ENCODE measurements at places on chromosomes 4 and X.

DNA sequence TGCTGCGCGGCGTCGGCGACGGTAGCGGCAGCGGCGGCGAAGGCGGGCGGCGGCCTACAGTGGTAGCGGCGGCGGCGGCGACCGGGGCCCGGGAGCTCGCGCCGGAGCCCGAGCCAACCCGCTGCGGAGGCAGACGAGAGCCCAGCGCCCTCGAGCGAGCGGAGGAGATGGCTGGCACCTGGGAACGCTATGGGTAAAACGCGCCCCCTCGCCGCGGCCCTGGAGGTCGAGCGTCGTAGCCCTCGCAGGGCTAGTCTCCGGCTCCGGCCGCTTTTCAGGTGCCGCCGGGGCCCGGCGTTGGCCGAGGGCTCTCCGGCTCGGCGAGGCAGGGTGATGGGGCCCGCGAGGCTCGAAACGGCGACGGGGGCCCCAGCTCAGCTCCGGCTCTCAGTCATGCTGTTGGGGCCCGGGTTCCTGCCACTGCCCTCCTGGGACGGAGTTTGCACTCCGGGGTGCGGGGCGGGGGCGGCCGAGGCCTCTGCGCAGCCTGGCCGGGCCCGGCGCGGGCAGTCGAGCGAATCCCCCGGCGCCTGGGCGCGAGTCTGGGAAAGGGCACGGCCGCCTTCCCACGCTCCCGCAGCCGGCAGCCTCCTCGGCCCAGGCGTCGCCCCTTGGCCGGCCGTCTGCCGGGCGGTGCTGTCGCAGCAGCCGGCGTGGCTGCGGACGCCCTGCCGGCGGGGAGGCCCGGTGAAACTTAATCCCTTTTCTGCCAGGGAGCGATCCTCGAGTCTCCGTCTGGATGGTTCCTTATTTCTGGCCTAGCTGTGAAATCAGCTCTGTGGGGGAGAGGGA, 768 bp downstream of the MID2 start:
- DNase-seq, result peak; percentile 38

DNA sequence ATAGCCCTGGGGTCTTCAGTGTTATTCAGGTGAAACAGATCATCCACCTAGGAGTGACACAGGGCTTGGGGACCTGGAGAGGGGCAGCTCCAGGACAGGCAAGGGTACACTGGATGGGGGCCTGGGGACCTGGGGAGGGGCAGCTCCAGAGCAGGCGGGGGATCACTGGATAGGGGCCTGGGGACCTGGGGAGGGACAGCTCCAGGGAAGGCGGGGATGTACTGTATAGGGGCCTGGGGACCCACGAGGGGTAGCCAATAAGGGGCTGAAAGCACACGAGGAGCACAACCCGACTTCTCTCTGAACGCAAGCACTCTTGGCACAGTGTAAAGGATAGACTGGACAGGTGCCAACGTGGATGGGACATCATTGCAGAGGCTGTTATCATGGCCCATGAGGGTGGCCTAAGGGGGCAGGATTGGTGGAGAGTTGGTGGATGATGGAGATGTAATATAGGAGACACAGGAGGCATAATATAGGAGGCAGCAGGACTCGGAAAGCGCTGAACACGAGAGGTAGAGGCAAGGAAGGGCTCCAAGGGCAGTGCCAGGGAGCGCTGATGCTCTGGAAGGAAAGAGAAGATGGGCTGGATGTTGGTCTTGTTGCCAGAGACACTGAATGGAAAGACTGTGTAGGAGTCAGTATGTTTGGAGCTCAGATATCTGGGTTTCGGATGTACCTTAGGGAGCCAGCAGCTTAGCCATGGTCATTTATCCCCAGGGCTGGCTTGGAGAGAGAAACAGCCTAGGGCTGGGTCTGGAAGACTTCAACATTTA, 37.9 kb upstream of the FGFBP2 start:
- DNase-seq, result no peak

- no peak for DNase-seq
Measured at GRCh38 chr4:31190671-31191070, 470.5 kb downstream of the PCDH7 start.

DNA sequence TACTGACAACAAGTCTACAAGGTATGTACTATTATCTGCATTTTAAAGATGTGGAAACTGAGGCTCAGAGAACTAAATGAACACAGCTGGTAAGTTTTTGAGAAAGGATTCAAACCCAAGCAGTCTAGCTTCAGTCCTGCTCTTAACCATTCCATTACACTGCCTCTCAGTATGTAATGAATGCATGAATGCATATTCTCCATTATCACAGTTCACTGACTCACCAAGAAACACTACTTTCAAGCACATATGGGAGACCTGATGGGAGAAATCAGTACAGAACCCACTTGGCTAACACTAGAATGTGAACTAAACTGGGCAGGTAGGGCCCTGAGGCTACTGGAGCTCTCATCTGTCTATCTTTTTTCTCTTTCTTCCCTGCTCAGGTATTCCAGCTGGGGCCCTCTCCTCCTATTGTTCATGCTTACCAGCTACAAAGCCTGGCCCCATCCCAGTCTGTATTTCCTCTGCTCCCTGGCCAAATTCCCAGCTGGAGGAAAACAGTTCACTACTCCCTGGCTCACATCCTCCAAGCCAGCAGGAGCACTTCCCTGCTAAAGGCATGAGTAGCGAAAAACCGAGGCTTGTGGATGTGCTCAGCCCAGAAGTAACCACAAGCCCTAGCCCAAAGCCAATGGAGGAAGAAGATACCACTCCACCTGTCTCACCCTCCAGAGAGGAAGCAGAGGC, 178.2 kb upstream of the ARHGEF9 start:
- no peak for DNase-seq

DNA sequence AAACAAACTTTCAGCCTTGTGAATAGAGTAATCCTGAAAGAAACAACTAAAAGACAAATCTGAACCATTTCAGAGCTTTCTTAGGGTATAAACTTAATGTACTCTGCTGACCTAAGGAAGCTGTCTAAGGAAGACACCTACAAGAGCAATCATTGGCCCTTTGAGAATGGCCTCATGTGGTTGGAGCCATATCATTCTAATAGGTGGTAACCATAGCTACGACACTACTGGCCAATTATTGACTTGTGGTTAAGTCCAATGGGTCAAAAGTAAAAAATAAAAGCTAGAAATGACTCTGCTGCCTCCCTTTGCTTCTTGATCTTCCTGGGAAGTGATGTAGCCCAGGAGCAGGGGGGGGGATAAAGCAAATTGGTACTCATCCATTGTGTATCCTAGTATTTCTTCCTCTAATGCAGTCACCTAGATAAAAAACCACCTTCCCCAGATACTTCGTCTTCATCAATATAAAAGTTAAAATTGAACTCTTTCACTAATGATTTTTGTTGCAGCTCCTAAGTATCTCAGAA, 547.0 kb downstream of the ARAP2 start:
- no peak for DNase-seq

- no peak for DNase-seq
Measured at GRCh38 chr4:87559090-87559837, 30.1 kb upstream of the SPARCL1 start.

GRCh38 chr4:87018753-87019152, 83.9 kb downstream of the AFF1 start:
- no peak for DNase-seq

DNA sequence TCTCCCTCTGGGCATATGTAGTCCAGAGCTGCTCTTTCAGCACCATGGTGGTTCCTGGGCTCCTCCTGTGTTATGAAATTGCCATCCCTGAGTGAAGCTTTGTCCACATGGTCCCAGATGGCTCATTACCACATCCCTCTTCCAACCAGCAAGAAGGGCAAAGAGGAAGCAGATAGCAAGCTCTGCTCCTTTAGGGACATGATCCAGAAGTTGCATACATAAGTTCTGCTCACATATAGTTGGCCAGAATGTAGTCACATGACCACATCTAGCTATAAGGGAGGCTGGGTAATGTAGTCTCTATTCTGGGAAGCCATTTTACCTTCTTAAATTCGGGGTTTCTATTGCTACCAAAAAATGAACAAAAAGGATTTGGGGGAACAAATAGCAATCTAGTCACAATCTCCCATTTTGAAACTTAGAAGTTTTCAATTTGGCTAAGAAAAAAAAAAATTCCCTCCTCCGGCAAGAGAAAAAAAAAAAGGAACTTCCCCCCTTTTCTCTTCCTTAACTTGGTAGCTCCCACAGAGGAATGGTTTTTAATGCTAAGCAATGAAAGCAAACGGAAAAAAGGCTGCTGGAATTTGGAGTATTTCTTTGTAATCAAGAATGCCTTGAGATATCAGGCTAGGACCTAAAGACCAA, 88.2 kb upstream of the USP9X start:
- no peak for DNase-seq

- peak; percentile 14 for DNase-seq
Measured at GRCh38 chr4:46329118-46329976, 60.6 kb downstream of the GABRA2 start.

DNA sequence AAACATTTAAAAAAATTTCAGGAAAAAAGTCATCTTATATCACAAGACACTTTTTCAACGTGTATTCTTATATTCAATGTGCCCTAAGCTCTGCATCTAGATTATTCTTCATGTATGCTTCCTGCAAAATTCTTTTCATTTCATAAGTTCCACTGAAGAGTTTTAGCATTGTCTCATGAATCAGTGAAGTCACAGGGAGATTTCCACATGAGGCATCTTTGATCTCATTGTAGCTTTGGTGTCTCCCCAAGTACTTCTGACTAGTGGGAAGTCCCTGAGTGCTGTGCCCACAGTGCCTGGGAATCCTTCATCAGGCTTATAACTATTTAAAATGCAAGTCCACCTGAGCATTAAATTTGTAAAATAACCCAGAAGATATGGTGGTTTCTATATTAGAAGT, 123.8 kb downstream of the MAD2L1 start:
- DNase-seq, result no peak

DNA sequence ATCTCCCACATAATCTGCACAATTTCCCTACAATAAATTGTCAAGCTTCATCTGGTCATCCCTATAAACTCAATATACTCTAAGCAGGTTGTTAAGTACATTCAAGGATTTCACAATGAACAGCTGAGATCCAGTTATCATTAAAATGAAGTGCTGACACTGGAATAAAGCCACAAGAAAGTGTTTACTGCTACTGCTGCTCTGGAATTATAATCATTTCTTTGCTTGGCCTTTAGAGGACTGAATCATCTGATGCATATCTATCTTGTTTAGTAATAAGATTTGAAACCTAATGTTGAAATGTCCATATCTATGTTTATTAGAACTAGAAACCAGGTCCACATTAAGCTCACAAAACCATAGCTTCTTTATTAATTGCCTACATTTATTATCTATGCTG, 338.6 kb upstream of the ZFP42 start:
- DNase-seq, result no peak

DNA sequence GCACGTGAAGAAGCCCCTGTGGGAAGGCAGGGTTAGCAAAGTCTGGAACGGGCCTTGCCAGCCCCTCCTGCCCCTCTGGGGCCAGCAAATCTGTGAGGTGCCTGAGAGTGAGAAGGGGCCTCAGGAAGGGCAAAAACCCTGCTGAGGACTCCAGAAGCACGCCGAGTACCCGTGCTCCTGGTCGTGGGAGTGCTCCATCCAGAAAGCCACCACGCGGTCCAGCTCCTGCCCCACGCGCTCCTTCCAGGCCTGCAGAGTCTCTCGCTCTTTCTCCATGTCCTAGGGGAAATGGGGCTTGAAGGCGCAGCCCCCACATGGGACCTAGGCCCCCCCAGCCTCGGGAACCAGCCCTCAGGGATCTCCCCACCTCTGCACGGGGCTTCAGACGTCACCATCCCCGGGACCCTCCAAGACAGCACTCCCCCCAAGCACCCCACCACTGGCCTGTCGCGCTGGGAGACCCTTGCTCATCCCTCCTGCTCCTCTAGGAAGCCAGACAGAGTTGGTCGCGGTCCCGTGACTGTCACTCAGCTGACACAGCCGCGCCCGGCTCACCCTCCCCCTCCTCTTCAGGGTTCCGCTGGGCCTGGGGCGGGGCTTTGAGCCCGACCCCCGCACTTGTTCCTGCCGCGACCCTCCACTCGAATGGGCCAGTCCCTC, at the start of gene RENBP:
TSS of gene RENBP (minus strand) at position 504 of the 660 bp plus-strand sequence. CDS start at position 471, 33 bp downstream.
- DNase-seq, result no peak

DNA sequence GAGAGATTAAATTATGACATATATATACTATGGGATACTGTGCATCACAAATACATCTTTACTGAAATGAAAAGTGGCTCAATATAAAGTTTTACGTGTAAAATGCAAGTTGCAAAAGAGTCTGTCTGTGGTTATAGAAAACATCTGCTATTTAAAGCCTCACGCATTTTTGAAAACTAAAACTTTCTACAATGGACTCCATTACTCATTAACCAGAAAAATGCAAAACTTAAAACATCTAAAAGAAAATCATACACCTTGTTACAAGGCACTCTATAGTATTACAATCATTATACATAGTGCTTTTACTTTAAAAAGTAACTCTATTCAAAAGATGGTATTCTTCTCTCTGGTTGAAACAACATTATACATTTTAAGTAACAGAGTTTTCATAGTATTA, 755.6 kb downstream of the DMD start:
- DNase-seq, result no peak

GRCh38 chrX:120559804-120560203, 958 bp downstream of the CUL4B start:
- DNase-seq, result no peak

DNA sequence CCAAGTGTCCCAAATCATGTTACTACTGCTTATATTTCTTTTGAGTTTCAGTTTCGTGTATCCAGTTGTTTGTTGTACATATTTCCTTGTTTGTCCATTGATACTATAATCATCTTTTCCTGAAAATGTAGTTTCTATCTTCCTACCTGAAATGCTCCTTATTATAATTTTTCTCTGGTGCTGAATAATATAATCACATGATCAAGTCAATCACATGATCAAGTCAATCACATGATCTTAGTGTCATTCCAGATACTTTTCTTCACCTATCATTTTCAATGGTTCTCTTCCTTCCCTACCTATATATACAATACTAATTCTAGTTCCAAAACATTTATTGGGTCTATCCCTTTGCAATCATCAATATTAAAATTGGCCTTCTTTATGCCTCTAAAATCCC, 2058.8 kb downstream of the PCDH7 start:
- no peak for DNase-seq

- peak; percentile 10 for DNase-seq
Measured at GRCh38 chr4:157128395-157128794, 52.4 kb downstream of the GLRB start.

GRCh38 chrX:48461830-48462229, 8.2 kb downstream of the SLC38A5 start:
- DNase-seq, result no peak

- DNase-seq, result peak; percentile 1
Measured at GRCh38 chrX:15973299-15973698, 118.7 kb upstream of the AP1S2 start.

- no peak for DNase-seq
Measured at GRCh38 chr4:76216524-76216923, 2.9 kb upstream of the SCARB2 start.

DNA sequence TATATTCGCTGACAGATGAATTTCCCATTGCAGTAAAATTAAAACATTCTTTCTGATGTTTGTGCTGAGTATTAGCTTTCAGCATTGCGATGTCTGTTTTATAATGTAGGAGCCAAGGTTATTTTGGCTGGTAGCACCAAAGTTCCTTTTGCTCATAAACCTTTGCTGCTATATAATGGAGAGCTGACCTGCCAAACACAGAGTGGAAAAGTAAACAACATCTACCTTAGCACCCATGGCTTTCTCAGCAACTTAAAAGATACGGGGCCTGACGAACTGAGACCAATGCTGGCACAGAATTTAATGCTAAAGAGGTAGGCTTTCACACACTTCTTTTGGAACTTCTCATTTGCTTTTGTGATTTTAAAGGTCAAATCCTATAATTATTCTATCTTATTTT, 46.0 kb downstream of the WDR19 start:
- no peak for DNase-seq

GRCh38 chrX:130801901-130802300, 101.1 kb downstream of the ENOX2 start:
- DNase-seq, result no peak
